Upper lobe of left lung (tissue), 6 donors: ENCODE measurements at places on chromosomes 6 and 20.

DNA sequence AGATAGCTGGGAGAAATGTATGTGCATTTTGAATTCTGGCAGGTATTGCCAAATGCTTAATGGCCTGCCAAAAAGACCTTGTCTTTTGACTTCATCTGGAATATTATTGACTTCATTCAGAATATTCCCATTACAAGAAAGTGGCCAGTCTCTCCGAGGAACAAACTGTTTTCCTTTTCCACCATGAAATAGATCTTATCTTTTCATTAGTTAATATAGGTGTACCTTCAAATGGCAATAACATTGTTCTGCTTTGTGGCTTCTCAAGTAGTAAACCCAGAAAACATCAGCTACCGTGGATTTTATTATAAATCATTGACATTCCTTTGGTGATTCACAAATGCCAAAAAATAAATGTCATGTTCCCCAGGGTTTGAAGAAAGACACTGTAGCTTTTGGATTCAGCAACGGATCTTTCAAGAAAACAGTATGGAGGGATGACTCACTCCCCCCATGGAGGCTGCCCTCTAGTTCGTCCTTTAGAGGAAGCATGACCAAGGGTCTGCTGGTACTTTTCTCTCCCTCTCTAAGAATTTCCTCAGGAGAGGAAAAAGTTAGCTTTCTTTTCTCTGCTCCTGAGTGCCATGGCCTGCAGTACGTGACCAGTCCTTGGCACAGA, 1.1 kb upstream of the RNF182 start:
- DNase-seq: no peak

DNA sequence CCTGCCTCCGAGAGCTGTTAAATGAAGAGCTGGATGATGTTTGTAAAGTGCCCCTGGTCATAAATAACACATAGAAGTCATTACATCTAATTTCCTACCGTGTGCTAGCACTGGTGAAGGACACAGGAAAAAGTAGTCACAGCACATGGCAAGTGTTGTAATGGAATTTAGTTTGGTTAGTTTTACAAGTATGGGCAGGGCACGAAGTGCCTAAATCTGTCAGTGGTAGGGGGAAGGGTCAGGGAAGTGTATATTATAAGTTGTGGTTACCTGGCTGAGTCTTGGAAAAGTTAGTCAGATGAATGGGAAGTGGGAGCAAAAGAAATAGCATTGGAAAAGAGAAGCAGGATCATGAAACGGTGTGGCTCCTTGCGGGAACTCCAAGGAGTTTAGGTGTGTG, 1.6 kb downstream of the RIPPLY2 start:
- DNase-seq: no peak

DNA sequence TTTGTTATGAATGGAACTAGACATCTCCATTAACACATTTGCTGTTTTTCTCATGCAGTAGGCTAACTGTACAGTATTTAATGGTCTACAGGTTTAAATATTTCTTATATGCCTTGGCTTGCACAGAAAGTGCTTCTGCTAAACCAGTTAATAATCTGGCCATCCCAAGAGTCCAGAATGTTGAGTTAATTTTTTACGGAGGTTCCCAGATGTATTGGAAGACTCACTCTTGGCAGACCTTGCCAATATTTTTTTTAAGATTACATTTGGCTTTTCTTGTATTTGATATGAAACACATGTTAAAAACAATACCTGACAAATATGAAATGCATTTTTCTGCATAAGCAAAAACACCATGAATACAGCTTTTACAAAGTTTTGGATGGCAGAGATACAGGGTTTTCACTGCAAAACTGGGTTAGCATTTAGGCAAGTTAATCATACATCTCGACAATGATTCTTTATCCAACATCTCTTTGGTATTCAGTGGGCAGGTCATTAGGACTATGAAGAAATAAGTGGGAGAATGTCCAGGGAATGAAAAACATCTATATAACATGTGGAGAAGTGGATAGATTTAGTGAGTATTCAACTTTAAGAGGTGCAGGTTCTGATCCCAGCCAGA, 94.0 kb downstream of the SGK1 start:
- no peak for DNase-seq

DNA sequence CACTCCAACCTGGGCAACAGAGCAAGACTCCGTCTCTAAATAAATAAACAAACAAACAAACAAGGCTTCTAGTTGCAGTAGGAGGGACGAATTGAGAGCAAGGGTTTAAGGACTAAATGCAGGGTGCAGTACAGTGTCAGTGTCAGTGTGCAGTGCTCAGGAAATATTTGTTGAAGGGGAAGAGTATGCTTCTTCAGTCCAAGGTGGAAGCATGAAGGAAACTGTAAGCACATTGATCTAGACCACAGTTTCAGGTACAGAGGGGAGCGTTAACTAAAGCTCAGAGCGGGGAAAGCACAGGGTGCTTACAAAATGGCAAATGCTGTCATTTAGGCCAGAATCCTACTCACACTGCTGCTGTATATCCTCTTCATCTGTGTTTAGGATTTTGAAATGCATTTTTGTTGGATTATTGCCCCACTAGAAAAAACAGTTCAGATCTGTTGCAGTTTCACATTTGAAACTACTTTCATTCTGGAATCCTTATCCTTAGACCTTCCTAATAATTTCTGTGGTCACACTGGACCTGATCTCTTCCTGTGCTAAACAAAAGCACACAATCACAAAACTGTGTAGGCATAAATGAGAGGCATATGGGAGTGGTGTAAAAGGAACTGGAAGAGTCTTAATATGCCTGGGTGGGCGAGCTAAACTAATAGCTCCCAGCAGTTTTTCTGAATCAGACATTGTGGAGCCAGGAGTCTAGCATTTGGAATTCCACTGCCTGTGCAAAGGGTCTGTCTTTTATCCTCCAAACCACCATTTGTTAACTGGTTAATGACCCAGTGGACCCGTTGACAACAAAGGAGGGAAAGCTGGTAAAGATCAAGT, 41.4 kb downstream of the CBFA2T2 start:
- DNase-seq: no peak

GRCh38 chr20:50050214-50050613, 62.7 kb downstream of the UBE2V1 start:
- DNase-seq: no peak

DNA sequence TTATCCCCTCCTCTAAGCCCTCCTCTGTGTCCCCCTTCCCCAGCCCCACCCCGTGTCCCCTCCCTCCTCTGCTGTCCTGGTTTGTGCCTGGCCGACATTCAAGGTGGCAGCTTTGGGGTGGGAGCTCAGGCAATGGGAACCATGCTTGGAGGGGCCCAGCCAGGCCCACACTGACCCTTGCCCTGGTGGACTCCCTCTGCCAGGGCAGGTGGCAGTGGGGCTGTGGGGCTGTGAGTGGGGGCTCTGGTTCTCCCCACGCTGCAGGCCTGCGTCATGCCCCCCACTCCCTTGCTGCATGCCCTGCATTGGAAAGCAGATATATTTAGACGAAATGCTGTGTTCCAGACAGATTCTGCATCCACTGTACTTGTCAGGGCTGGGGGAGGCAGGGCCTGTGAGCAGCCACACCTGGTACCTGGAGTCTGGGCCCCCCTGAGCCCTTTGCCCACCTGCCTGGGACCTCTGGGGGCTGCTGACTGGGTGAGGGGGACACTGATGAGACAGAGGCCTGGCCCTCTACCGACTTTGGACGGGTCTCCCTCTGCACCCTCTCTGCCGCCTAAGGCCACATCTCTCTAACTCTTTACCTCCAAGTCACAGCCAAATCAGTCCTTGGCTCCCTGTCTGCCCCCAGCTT, 14.2 kb downstream of the DLGAP4 start:
- DNase-seq: no peak

GRCh38 chr20:4320291-4320690, 304.9 kb upstream of the RNF24 start:
- DNase-seq: peak; percentile 60

DNA sequence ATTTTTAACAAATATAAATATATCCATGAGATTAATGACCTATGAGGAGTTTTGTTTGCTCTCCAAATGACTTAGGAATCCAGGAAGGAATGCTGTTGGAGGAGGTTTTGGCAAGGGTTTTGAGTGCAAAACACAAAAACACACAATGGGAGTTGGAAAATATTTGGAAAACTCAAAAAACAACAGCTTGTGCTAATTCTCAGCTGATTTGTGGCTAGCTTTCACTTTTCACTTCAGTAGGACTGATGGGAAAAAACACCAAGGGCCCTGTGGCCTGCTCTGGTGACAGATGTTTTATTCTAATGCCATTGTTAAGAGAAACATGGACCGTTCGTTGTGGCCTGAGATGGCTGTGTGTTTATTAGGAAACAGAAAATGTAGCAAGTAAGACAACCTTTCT, 113.9 kb downstream of the ALDH8A1 start:
- DNase-seq: no peak

- DNase-seq: no peak
Observed at GRCh38 chr6:2917065-2917464, 14.0 kb upstream of the SERPINB9 start.

DNA sequence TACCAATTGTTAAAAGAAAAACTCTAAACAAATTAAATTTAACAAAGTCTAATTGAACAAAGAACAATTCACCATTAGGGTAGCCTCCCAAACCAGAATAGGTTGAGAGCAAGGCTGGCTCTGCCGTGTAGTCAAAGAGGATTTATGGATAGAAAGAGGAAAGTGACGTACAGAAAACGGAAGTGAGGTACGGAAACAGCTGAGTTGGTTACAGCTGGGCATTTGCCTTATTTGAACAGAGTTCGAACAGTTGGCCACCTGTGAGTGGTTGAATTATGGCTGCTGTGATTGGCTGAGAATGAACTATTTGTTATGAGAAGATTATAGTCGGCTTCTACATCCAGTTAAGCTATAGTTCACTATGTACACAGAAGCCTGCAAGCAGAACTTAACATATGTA, 18.5 kb upstream of the ISM1 start:
- DNase-seq: no peak

DNA sequence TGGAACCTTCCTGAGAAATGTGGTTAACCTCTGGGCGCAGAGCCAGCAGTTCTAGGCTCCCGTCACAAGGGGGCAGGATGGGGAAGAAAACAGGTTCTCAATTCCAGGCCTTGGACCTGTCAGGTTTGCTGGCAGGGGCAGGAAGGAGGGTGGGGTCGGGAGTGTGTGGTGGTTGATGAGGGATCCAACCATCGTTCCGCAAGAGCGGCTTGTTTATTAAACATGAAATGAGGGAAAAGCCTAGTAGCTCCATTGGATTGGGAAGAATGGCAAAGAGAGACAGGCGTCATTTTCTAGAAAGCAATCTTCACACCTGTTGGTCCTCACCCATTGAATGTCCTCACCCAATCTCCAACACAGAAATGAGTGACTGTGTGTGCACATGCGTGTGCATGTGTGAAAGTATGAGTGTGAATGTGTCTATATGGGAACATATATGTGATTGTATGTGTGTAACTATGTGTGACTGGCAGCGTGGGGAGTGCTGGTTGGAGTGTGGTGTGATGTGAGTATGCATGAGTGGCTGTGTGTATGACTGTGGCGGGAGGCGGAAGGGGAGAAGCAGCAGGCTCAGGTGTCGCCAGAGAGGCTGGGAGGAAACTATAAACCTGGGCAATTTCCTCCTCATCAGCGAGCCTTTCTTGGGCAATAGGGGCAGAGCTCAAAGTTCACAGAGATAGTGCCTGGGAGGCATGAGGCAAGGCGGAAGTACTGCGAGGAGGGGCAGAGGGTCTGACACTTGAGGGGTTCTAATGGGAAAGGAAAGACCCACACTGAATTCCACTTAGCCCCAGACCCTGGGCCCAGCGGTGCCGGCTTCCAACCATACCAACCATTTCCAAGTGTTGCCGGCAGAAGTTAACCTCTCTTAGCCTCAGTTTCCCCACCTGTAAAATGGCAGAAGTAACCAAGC, 29.6 kb downstream of the SRSF3 start:
- DNase-seq: no peak

DNA sequence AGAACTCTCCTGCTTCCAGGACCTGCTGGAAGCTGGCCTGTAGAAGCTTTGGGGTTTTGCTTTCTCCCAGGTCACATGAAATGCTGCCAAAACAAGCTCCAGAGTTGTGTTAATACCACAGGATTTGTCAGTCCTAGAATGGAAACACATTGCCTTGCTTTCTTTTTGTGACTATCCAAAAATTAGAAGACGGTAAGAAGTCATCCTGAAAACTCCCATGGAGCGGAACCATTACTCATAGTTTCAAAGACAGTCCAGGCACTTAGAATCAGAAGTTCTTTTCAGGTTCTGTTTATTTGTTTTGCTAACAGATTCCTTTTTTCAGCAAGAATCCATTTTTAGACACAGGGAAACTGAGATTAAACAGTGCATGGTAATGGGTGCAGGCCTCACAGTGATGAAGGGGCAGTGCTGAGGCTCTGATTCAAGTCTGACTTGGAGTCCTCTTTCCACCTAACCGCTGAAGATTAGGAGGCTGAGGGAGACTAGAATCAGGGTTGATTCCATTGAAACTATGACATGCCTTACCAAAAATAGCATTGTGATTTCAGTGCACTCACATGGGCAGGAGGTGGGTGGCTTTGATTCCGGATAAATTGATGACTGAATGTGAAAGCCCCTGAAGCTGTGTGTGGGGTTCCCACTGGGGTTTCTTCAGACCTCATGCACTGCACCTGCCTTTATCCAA, 72.2 kb upstream of the NAA20 start:
- DNase-seq: no peak

DNA sequence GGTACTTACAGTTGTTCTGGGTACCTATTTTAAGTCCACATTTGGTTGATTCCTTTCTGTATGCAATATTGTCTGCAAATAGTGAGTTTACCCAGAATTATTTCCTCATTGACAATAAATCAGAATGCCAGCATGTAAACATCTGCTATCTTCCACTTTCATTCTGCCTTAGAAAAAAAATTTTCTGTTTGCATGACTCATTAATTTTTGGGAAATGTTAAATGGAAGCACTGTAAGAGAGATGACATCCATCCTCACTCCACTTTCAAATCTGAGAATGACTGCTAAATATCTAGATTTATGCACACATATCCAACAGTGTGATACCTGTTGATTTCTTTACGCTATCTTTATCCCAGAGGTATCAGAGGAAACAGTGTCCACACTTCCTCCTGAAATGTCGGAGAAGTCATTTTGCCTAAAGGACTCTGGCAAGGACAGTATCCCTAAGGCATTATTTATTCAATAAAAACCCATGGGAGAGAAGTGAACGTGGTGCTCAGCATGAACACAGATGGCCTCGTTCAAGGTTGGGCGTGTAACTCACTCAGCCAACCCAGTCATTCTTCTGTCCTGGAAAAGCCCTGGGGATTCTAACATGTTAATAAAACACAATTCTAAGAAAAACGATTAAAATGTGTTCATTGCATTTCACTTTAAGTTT, 780.9 kb downstream of the QKI start:
- no peak for DNase-seq

DNA sequence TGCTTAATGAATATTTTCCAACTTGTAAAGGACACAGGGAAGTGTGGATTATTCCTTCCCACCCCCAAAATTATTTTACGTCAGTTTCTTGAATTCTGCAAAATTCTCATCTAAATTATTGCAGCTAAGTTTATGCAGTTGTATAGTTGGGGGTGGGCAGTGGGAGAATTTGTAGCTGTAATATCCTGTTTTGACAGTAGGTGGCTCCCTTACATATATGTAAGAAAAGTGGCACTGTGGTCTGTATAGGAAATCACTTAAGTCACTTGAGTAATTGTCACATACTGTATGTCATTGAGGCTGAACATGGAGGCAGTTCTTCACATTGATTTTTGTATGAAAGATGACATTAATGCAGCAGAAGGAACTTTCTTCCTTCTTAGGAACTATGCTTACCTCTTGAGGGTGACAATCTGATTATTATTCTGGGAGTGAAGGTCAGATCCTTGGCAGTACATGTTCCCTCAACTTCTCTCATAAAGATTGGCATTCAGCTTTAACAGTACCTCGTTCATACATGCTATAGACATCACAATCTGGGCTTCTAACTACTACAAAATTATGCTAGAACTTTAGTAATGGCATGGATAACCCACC, 14.6 kb upstream of the CFAP206 start:
- DNase-seq: no peak

GRCh38 chr6:15304337-15305042, 58.6 kb downstream of the JARID2 start:
- no peak for DNase-seq
